ENCODE measurements at places on chromosomes 11 and 22.

DNA sequence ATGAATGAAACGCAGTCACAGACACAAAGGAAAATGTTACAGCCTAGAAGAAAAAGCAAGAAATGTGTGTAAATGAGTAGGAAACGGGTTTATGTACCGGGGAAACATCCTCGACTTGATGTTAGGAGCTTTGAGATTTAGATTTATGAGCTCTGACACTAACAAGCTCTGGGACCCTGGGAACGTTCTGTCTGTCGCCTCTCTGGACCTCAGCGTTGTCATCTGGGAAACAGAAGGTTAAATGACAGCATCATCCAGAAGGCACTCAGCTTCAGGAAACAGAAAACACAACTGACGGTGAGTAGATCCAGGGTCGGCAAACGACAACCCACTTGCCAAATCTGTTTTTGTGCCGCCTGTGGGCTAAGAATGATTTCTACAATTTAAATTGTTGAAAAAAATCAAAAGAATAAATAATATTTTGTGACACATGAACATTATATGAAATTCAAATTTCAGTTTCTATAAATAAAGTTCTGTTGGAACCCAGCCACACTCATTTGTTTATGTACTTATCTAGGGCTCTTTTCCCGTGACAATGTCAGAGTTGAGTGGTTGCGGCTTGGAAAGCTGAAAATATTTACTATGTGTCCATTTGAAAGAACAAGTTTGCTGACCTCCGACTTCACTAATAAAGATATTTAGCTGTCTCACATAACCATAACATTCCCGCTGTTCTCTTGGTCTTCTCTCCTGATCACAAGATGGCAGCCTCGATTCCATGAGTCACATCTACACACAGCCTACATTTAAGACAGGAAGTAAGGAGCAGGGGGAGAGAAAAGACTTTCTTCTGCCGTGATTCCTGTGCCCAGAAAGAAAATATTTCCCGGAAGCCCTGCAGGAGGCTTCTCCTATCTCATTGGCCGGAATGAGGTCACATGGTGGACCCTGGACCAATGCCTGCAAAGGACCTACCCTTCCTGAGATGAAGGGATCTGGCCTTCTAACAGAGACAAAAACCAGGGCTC, 47.1 kb upstream of the SYT13 start:
- no peak for DNase-seq

DNA sequence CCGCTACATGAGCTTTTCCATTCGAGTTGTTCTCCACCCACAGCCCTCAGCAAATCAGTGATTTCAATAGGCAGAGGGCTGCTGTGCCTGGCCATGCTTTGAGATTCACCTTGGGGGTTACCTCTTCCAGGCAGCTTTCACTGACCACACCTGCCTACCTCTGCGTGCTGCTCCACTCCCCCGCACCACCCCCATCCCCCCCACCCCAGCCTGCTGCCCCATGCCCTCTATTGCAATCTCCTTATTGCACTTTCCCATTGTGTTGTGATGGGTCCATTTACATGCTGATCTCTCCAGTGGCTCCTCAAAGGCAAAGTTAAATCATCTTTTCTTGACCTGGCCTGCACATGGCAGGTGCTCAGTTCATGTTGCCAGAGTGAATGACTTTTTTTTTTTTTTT, 18.0 kb upstream of the POLA2 start:
- no peak for DNase-seq

GRCh38 chr11:124865902-124866851, 945 bp downstream of the ROBO3 start:
- DNase-seq: peak; percentile 58

- DNase-seq: no peak
These were observed 1.7 kb downstream of the CSDC2 start for GRCh38 chr22:41562461-41562860.

DNA sequence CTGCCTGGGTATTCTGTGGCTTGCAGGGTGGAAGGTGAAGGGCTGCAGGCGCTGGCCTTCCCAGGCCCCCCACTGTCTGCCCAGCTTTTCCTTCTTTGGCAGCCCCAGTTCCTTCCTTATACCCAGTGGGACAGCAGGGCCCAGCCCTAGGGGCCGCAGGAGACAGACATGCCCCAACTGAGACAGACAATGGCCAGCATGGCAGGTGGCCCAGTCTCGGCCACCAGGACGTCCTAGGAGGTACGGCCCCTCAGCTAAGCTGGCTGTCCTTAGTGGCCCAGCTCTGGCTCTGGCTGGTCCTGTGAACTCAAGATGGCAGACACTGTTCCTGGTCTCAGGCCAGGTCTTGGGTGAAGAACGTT, 35.9 kb downstream of the RTN4R start:
- no peak for DNase-seq

- DNase-seq: peak; percentile 50
These were observed 23.2 kb downstream of the COMMD9 start for GRCh38 chr11:36265793-36266628.

GRCh38 chr11:19398772-19399527, 158.2 kb upstream of the E2F8 start:
- DNase-seq: no peak

GRCh38 chr11:111081021-111081511, 164.5 kb upstream of the POU2AF2 start:
- DNase-seq: no peak

GRCh38 chr11:79536155-79536917, 95.5 kb upstream of the TENM4 start:
- DNase-seq: no peak

GRCh38 chr11:13287036-13287435, 9.4 kb downstream of the BMAL1 start:
- DNase-seq: peak; percentile 71

- no peak for DNase-seq
These were observed 106.2 kb downstream of the PKNOX2 start for GRCh38 chr11:125270711-125271110.

DNA sequence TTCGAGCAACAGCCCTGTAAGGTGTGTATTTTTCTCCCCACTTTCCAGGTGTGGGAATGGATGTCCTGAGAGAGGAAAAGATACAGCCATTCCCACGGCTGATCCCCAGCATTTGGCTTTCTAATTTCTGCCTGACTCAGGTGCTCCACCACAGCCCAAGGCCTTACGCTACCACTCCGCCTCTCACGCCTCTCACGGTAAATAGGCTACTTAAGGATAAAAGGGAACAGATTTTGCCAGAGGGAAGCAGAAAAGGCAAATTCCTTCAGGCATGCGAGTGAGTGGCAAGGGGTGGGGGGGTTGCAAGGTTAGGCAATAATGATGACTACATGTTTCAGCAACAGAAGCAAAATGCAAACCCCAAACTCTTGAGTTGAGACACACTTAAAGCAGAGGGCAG, 9.2 kb downstream of the PVALB start:
- DNase-seq: no peak

- no peak for DNase-seq
These were observed 4.6 kb downstream of the FGF19 start for GRCh38 chr11:69699213-69699612.

DNA sequence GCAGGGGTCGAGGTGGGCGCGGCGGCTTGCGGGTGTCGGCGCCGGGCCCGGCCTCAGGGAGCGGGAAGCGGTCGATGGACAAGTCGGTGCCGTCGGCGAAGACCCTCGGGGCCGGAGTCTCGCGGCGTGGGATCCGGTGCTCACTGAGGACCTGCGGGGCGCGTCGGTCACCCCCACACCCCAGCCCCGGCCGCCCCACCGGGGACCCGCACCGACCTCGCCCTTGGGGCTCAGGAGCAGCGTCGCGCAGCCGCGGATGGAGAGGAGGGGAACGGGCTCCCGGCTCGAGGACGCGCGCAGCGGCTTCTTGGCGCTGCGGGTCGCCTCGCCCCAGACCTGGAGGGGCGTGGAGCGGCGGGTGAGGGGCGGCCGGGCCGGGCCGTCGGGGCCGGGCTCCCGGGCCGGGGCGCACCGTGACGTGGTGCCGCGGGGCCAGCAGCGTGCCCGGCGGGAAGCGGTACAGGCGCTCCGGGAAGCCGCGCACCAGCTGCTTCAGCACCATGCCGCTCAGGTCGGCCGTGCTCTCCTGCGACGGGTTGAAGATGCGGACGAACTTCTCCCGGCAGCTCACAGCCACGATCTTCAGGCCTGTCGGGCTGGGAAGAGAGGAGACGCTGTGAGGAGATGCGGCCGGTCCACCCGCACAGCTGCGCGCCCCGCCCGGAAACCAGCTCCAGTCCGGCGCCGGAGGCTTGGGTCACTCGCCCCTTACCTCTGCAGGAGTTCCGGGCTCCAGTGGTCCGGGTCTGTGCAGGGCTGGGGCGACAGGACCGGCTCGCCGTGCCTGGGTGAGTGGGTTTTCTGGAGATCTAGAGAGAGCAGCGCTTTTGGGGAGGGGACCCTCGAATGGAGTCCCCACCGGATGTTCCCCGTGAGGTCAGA, 4.5 kb downstream of the LMNTD2 start:
- DNase-seq: no peak

DNA sequence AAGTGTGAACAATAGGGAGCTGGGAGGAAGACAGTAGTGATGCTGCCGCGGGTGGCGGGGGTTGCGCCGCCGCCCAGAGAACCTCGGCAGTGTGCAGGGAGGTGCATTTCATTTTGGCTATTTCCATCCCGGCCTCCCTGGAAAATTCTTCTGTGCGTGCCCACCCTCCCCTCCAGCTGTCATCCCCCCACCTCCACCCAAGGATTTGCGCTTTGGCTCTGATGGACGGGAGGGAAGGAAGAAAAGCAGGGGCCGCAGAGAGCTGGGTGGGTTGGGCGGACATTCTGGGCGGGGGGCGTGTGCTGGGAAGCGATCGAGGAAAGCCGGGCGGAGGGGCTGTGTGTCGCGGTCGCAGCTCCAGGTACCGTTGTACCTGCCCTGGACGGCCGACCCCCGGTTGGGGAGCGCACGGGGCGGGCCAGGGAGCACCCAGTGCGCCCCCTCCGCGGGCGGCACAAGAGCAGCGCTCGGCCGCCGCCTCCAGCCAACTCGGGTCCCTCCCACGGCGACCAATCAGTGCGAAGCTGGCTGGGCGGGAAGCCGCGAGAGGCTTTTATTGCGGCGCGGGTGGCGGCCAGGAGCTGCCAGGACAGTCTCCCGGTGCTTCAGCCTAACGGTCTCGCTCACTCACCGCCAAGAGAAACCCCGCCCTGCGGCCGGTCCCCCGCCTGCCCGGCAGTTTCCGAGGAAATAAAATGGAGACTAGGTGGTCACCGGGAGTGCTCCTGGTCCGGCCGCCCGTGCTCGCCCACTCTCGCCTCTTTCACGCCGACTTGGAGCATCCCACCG, 1.6 kb downstream of the NCAM1 start:
- DNase-seq: no peak

DNA sequence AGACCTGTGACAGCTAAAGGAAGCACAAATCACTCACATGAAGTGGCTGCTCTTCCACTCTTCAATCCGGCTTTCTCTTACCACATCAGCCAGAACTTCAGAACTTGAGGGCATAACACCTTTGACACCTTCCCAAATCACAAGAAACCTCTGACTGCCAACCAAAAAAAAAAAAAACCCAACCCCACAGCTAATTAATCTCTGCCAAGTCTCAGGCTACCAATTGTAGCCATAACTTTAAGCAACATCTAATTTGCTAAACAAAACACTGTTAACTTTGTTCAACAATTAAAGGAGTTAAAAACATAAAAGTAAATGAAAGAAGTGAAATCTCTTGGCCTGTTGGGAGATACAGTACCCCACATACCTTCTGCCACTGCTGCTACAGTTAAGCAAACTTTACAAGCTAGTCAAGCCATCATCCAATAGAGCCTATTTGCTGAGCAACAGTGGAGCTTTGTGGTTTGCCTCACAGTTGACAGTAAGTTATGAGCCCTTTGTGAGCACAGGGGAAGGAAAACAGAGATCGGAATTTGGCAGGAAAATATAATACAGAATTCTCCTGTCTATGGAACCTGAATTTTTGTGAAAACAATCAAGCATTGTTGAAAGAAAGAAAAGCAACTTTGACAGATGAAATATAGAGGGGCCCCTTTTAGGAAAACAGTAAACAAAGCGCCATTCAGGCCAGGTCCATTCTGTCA, at the start of gene SOX6:
Gene SOX6, minus strand, starts transcription at position 490 of the 704 bp plus-strand sequence. CDS start 15,298 bp downstream, outside the sequence.
- no peak for DNase-seq

GRCh38 chr11:69510471-69511357, 29.3 kb downstream of the LINC01488 start:
- no peak for DNase-seq

DNA sequence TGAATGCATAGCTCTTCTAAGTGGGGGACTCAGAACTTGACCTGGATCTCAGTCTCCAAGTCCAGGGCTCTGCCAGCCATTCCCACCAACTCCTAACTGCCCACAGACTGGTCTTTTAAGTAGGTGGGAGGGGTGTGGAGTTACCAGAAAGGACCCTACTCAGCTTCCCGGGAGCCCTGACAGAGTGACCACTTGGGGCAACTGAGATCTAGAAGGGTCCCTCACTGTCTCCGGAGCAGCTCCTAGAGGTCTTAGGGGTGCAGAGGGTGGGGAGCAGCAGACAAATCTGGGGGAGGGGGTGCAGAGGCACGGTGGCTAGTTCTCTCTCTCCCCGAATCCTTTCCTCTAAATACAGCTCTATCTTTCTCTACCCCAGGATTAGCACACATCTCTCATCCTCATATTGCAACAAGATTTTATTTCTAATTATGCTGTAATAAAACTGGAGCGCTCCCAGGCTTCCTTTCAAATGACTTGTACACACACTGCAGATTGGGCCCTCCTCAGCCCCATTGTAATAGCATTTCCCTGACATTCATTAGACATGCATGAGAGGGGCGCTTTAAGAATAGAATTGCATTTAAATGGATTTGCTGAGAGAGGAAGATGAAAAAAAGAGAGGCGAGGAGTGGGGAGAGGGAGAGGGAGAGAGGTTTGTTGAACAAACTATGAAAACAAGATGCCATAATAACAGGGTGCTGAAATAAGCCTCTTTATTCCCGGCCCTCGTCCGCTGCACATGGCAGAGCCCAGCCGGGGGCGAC, 219.0 kb downstream of the CEP164 start:
- no peak for DNase-seq

- no peak for DNase-seq
These were observed 112.6 kb downstream of the CEP164 start for GRCh38 chr11:117440258-117440657.

DNA sequence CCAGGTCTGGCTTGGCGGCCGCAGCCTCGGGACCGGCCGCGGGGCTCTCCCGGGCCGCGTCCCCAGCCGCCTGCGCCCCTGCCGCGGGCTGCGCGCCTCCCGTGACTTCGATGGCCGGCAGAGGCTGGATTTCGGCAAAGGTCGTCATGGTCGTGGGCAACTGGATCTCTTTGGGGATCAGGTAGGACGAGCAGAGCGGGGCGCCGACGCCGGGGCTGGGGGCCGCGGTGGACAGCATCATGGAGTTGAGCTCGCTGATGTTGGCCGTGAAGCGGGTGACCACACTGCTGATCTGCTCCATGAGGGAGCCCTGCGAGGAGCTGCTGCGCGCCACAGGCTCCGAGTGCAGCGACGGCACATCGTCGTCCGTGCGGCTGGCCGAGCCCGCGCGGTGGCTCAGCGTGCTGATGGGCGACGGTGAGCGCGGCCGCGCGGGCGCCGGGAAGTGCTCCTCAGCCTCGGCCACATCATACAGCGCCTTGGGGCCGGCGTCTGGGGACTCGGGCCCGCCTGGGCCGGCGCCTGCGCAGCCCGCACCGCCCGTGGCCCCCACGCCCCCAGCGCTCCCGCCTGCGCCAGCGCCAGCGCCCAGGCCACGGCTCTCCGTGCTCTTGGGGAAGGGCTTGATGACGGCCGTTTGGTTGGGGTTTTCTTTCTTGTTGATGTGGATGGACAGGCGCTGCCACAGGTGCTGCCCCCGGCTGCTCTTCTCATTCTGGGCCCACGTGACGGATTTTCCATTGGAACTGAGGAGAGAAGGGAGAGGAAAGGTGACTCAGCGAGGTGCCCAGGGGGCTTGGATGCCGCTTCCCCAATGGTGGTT, 171.4 kb upstream of the CTSC start:
- peak; percentile 30 for DNase-seq

- no peak for DNase-seq
These were observed 3.0 kb upstream of the TMEM132A start for GRCh38 chr11:60921259-60921658.
